ENCODE measurements at places on chromosomes 2 and 18.

DNA sequence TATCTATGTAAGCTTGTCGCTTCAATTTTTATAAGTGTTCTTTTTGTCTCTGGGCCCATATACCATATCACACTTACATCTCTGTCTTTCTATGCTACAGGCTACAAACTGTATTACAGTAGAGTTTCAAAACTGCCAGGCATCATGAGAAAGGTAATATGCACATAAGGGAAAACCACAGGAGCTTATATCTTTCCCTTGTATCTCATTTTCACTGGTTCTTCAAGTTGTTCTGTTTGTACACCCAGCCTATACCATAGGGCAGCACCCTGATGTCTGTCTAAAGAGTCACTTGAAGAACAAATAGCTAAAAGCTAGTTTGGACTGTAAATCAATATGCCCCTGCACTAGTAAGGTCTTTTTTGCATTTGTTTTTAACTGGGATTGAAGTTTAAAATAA, 366.7 kb downstream of the FIGN start:
- DNase-seq: no peak

DNA sequence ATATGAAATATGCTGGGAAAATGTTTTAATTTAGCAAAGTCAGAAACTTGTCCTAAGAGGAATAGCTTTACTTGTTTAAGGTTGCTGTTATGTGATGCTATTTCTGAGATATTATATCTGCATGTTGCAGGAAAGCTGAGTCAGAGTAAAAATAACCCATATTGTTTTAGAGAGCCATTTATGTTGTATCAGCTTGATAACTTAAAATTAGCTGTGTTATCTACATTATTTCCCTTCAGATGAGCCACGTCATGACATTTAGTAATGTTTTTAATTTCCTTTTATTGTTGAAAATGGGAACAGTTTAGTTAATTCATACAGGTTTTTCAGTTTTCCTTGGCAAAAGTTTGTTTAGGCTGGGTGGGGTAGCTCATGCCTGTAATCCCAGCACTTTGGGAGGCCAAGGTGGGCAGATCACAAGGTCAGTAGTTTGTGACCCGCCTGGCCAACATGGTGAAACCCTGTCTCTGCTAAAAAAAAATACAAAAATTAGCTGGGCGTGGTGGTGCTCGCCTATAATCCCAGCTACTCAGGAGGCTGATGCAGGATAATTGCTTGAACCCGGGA, 55.8 kb downstream of the TTC27 start:
- DNase-seq: no peak

DNA sequence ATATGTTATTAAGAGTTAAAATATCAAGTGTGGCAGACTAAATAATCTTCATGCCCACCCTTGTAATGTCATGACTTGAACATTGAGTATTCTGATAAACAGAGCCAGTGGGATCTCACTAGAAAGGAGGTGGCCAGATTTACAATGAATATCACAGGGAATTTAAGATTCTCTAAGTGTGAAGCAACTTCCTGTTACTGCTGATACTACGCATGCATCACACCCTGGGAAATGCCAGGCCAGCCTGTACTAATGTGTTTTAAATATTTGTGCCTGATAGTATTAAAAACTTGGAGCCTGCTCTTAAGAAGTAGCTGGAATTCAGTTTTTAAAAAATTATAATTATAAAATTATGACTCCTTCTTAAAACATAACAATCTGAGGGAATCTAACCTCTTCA, 148.3 kb downstream of the LAMA3 start:
- DNase-seq: no peak

- no peak for DNase-seq
Observed at GRCh38 chr2:38016219-38016618, 59.7 kb downstream of the CYP1B1 start.

DNA sequence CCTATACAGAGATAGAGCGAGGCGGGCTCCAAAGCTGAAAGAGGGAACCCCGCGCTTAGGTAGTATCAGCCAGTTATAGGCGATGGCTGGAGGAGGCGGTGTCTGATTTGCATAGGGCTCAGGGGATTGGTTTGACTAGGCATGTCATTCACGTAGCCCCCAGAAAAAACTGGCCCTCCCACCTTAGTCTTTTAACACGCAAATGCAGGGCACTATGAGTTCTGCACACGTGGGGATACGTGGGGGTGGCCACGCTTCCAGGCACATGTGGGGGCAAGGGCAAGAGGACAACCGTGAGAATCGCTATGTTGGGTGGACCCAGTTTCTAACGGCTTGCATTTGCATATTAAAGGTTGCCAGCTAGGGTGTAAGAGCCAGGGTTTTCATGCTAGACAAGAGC, 56.7 kb upstream of the MSTN start:
- no peak for DNase-seq

- DNase-seq: no peak
Observed at GRCh38 chr2:216635171-216635570, 2.0 kb downstream of the IGFBP2 start.

- no peak for DNase-seq
Observed at GRCh38 chr18:8376113-8376512, 233.1 kb upstream of the RAB12 start.

DNA sequence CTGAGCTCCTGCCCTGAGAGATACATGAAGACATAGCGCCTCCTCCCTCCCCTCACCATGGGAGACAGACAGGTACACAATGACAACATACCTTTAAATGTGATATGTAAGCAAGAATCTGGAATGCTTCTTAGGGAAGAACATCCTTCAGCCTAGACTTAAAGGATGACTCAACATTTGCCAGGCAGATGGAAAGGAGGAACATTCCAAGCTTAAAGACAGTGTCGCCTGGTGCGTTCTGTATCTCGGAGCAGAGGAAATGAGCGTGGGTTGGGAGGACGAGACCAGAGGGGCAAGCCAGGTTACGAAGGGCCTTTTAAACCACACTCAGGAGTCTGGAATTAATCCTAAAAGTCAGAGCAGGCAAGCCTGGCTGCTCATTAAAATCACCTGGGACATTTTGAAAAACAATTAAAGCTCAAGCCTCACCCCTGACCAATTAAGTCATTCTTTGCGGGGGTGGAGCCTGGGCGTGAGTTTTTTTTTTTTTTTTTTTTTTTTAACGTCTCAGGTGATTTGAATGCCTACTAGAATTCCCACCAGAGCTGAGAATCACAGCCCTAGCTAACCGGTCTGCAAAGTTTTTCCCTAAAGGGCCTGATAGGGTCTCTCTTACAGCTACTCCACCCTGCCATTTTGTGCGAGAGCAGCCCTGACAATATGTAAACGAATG, 131.2 kb upstream of the SEC11C start:
- no peak for DNase-seq

DNA sequence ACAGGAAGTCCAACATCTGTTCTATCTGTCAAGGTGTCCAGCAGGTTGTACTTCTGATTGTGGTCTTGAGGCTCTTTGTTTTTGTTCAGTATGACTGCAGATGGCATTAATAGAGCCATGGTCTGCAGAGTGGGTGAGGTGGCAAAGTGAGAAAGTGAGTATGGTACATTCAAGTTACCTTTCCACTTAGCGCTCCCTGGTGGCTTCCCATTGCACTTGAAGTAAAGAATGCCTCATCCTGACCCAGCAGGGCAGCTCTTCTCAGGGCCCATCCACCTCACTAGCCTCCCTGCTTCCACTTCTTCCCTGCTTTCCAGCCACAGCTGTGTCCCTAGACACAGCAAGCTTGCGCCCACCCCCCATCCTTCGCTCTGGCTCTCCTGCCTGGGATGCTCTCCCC, 148.0 kb upstream of the ALPP start:
- no peak for DNase-seq

- DNase-seq: no peak
Observed at GRCh38 chr18:5317186-5317585, 21.7 kb upstream of the ZBTB14 start.

GRCh38 chr18:923144-923866, 18.6 kb downstream of the ADCYAP1 start:
- no peak for DNase-seq

DNA sequence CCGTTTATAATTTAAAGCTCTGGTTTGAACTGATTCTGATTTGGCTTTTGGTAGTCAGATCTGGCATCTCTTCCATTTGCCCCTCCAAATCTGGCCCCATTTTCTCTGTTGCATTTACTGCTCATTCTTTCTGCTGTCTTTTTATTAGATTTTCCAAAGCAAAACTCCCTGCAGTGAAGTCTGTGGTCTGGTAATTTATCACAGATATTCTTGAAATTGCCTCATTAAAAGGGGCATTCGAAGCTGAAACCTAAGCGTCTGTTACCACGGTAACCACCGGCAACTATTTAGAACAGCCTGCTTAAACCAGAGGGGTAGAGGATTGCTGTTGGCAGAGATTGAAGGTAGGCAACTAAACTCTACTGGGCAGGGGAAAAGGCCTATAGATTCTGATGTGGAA, 111.5 kb upstream of the UPP2 start:
- no peak for DNase-seq

GRCh38 chr2:10890706-10891270, 20.9 kb upstream of the KCNF1 start:
- no peak for DNase-seq

GRCh38 chr2:216842636-216843035, 17.2 kb downstream of the TNP1 start:
- no peak for DNase-seq
